ENCODE measurements at places on chromosomes 2 and 18.

DNA sequence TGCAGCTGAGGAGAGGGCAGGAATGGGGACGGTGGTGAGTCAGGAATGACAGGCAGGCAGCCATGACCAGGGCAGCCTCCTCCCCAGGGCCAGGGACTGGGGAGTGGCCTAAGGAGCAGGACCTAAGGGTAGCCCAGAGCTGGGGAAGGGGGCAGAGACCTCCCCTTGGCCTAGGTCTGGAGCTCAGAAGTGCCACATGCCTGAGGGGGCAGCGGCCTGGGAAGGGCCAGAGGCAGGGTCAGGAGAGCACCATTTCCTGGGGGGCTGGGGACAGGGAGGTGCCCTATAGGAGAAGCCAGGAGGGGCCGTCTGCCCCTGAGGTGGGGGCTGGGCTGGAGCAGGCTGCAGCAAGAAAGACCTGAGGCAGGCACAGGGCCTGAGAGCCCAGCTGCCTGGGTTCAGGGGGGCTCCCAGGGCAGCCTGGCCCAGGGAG, 20.9 kb downstream of the CFLAR start:
- DNase-seq = no peak

DNA sequence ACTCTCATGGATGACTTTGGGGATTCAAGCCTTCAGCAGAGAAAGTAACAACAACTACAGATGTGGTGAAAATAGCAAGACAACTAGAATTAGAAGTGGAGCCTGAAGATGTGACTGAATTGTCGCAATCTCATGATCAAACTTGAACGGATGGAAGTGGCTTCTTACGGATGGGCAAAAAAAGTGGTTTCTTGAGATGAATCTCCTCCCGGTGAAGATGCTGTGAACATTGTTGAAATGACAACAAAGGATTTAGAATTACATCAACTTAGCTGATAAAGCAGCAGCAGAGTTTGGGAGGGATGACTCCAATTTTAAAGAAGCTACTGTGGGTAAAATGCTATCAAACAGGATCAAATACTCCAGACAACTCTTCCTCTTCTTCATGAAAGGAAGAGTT, 43.1 kb downstream of the AAK1 start:
- no peak for DNase-seq

DNA sequence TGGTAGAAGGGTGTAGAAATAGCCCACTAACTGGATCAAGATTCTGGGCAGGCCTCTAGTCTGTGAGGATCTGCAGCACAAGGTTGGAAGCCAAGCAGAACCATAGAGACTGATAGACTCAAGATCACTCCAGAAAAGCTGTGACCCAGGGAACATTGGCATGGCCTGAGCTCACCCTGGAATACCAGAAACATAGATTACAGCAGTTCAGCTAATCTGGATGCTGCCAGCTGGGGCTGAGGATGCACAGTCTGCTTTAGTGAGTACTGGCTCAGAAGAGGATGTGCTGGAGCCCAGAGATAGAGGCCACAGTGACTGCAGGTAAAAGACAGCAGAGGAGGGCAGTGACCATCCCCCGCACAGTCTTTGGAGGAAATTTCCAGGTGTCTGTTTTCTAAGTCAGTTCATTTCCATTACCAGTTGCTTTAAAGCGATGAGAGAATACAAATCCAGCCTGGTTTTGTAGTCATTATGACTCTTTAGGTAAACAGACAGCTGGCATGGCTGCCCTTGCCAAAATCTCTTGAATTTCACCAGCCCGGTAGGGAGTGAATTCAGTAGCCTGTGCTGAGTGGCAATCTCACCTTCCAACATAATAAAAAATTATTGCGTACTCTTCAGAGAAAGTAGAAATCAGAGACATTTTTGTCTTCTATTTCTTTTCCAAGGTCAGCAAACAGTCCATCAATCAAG, 119.2 kb downstream of the ANTXR1 start:
- no peak for DNase-seq

DNA sequence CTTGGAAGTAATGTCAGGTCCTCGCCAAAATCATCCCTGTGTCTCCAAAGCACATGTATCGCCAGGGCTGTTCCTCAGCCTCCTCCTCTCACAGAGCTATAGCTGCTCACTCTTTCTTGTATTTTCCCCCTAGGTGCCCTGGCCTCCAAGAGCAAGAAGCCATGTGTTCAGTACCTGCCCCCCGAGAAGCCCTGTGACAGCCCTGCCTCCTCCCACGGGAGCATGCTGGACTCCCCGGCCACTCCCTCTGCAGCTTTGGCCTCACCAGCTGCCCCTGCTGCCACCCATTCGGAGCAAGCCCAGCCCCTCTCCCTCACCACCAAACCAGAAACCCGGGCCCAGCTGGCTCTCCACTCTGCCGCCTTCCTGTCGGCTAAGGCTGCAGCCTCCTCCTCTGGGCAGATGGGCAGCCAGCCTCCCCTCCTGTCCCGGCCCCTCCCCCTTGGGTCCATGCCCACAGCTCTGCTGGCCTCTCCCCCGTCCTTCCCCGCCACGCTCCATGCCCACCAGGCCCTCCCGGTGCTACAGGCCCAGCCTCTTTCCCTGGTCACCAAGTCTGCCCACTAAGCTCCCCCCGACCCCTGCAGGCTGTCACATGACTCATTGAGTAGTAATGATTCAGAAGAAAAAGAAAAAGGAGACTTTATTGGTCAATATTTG, 18.8 kb downstream of the TGOLN2 start:
- DNase-seq = peak; percentile 47

GRCh38 chr18:77607087-77607486, 357.4 kb downstream of the GALR1 start:
- no peak for DNase-seq

GRCh38 chr2:165572151-165572550, 102.7 kb downstream of the CSRNP3 start:
- DNase-seq = no peak

- no peak for DNase-seq
Observed at GRCh38 chr2:120739438-120740090, 3.9 kb downstream of the GLI2 start.

DNA sequence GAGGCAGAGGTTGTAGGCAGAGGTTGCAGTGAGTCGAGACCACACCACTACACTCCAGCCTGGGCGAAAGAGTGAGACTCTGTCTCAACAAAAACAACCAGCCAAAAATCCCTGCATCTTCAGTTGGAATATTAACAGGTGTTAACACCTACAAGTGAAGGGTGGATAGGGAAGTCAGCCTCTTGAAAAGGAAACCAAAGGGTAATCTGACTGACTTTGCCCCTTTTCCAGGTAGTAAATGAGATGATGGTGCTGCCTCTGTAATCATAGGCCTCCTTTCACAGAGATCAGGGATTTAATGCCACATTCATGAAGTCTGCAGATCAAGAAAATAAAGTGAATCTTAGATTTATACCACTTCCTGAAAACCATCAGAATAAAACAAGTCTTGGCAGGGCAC, 133.6 kb downstream of the GALNT1 start:
- no peak for DNase-seq

DNA sequence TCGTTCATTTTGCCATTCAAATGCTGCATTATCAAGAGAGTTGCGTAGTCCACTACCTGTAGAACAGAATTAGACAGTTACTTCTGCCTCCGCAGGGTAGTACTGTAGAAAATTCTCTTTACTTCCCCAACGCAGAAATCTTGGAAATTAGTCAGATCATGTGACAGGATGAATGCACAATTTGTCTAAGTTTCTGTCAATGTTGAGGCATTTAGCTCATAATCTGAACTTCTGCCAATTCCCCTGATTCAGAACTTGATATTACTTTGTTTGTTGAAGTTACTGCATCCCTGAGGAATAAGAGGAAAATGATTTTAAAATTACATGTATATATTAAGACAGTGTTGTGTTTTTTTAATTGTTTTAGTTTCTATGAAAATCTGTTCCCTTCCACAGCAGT, 83.4 kb downstream of the TTC27 start:
- DNase-seq = no peak

DNA sequence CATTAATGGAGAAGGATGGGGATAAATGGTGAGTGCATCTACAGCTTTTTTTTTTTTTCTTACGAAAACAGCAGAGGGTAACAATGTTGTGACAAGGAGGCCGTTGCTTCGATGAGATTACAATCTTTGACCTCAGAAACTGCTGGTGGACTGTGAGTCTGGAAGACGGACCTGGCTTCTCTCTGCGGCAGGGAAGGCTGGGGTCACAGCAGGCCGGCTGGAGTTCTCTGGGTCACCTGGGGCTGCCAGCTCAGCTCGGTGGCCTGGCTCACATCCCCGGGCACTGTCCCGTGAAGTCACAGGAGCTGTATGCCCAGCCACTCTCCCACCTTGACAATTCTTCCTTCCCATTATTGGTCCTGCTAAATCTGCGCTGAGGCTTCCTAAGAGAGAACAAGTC, 160.8 kb downstream of the ACKR3 start:
- DNase-seq = no peak

GRCh38 chr2:65404988-65405697, 27.3 kb downstream of the SPRED2 start:
- DNase-seq = no peak

GRCh38 chr2:29033172-29033571, 41.2 kb downstream of the PCARE start:
- DNase-seq = no peak

- DNase-seq = no peak
Observed at GRCh38 chr2:234869969-234870368, 81.8 kb upstream of the SH3BP4 start.

DNA sequence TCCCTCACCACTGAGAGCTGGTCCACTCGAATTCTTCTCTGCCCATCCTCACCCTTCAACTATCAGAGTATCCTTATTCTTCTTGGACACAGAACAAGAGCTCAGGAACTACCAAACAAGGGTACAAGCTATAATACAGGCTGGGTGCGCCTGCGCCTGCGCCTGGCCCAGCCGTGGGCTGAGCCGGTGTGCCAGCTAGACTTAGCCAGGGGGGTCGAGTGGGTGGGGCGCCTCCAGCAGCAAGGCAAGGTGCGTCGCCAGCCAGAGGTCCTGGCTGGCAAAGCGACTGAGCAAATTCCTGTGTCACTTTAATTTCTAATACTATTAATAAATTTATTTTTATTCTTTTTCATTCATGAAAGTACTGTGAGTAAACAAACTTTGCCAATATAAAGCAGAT, 1072.6 kb upstream of the PIK3C3 start:
- no peak for DNase-seq

DNA sequence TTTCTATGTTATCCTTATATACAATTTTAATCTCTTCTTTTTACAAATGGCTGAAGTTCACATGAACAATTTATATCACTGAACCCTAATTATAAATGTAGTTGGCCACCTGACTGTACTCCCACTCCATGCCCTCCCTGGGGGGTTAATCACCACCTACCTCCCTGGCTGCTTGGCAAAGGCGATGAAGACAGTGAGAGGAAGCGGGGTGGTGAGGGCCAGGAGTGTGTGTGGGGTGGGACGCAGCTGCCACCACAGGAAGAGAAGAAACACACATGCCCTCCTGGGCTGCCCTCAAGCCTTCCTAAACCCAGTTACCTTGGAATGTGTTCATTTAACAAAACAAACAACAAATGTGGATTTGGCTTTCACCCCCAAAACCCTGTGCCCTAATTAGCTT, 87.0 kb upstream of the REV1 start:
- no peak for DNase-seq

- no peak for DNase-seq
Observed at GRCh38 chr18:42675810-42676209, 439.7 kb downstream of the RIT2 start.

DNA sequence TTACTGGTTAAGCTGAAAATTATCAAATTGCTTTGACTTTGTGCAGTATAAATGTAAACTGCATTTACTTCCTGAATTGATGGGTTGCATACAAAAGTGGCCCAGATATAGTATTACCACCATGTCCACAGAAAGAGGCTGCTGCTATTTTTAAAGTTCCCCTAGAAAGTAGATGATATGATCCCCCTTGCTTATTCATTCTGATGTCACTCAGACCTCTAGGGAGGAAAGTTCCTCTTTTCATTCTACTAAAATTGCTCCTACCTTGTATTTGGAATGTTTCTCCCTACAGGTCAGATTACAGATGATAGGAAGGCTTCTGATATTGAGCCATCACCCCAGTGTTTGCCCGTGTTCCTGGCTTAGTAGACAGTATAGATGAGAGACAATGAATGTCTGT, 247.6 kb upstream of the TNP1 start:
- no peak for DNase-seq

- no peak for DNase-seq
Observed at GRCh38 chr18:70284976-70285620, 3.7 kb upstream of the SOCS6 start.

- no peak for DNase-seq
Observed at GRCh38 chr2:240604291-240604938, 17.9 kb downstream of the CAPN10 start.

DNA sequence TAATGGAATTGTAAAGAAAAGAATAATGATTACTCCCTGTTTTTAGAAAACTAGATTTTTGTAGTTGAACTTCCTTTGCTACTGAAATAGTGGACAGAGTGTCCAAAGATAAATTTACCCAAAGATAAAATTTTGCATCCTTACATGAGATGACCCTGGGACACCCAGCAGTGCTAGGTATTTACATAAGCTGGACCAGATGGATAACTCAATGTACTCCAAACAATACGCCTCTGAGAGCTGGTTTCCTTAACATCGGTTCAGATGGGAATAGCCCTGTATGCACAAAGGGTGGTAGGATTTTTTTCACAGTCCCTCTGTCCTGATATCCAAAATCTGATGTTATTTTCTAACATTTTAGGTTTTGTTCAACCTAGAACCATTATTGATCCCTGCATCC, 432.1 kb upstream of the ID2 start:
- no peak for DNase-seq

GRCh38 chr2:236499691-236500578, 69.7 kb upstream of the ACKR3 start:
- no peak for DNase-seq

DNA sequence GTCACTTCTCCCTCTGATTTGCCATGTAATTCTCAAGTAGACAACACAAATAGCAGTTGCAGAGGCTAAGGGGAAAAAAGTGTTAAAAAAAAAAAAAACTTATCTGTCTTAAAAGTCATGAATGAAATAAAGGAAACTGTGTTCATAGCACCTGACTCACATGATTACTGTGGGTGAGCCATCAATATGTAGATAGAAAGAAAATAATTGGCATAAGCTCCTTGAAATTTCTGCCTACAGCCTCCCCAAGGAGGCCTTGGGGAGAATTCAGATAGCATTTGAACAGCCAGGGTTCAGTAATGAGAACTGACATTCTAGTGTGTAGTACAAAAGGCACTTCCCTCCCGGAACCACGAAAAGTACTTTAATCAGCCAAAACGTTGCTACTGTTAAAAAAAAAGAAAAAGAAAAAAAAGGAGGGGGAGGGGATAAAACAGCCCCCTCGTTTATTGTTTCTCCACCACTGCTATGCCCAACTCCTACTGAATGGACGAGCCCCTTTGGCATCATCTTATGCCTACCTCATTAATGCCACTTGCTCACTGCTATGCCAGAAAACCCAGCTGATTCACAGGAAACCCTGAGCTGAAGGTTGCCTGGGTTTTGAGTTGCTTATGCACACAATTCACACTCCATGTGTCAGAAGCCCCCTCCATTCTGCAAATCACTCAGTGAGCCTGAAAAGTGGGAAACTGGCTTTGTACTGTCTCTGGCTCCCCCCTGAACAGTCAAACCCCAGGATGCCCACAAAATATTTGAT, 65.5 kb upstream of the KLF7 start:
- no peak for DNase-seq

- no peak for DNase-seq
Observed at GRCh38 chr2:42086500-42086953, 38.7 kb downstream of the PKDCC start.
